ENCODE measurements at places on chromosomes 11 and 22.

DNA sequence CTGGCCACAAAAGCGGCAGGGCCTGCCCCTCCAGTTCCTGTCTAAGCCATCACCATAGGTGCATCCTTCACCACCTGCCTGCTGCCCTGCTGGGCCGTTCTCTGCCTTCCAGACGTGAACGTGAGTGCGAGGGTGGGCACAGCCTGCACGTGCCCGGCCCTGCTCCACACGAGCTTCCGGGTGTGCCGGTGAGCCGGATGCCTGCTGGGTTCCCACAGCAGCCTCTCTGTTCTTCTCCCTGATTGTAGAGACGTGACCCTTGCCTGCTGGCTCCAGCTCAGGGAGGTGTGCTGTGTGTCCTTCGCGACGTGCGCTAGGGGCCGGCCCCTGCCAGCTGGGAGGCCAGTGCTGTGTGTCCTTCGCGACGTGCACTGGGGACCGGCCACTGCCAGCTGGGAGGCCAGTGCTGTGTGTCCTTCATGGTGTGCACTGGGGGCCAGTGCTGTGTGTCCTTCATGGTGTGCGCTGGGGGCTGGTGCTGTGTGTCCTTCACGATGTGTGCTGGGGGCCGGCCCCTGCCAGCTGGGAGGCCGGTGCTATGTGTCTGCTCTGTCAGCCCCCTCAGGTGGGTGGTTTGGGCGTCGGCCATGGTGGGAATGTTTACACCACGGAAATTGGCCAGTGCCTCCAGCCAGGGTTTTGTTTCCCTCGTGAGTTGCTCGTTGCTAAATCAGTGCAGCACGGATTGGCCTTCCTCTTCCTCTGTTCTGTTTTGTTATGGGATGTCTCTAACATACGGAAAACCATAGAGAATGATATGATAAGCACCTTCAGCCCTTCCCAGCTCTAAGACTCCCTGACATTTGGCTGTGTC lies 35.4 kb upstream of the BRSK2 start:
- no peak for DNase-seq

GRCh38 chr11:45343444-45343843 lies 57.3 kb upstream of the SYT13 start:
- DNase-seq = no peak

DNA sequence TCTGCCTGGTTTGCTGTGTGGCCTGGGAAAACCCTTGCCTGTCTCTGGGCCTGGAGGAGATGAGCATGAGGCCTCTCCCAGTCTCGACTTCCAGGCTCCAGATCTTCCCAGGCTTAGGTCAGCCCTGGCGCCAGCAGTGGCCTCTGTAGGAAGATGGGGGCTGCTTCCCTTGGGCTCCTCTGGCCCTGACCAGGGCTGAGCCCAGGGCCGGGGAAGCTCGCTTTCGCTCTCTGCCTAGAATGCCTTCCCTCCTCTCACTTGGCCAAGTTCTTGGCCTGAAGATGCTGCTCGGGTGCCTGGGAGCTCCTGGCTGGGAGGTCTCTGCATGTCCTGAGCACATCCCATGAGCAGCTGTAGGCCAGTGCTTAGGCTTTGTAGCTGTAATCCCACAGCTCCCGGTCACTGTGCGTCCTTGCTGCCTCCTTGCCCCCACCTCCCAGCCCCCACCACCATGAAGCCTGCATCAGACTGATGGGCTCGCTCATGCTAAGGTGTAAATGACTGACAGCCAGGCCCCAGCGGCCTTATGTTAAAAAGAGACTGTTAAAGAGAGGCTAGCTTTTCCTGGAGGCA lies 25.5 kb downstream of the SHISAL1 start:
- DNase-seq = no peak

- DNase-seq = peak; percentile 87
Observed at GRCh38 chr22:45612451-45612901, 59.2 kb upstream of the ATXN10 start.

DNA sequence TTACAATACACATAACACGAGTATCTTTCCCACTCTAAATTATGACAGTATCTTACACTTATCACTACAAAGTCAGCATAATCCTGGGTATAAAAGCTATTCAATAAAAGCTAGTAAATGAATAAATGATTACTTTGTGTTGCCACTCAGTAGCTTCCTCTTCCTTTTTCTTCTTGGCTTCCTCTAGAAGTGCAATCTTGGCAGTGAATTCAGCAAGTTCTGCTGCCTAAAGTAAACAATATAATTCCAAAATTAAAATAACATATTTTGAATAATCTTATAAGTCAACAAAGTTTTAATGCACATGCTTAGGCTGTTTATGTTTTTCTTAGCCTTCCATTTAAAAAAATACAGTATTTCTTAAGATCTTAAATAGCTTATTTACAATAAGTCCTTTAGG lies 60.4 kb downstream of the RDX start:
- no peak for DNase-seq

- no peak for DNase-seq
Observed at GRCh38 chr11:59264736-59265135, 52.0 kb upstream of the MPEG1 start.

GRCh38 chr11:26227883-26228502 lies 103.9 kb upstream of the ANO3 start:
- DNase-seq = peak; percentile 51

DNA sequence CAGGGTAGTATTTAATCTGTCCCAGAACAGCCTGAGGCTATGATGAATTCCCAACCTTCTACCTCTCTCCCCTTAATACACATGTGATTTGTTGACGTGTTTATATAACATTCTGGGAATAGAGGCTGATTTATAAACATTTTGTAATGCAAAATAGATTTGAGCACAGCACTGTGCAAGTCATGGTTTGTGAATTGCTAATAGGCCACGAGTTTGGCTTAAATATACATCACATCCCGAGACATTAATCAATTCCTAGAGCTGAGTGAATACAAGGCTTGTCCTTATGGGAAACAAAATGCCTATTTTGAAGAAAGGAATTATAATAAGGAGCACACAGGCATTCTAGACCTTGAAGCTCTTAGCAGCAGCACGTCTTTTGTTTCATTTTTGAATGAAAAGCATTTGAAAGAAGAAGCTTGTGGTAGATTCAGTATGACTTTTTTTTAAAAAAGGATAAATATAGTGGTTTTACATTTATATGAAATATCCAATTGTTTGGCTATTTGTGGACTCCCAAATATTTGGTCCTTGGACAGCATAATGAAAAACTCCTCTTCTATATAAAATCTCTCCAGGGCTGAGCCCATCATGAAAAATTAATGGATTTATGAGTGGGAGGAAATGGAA lies 116.4 kb downstream of the SLC17A6 start:
- DNase-seq = peak; percentile 9

- DNase-seq = peak; percentile 49
Observed at GRCh38 chr11:134360050-134360835, 28.5 kb downstream of the GLB1L2 start.

GRCh38 chr11:27703481-27703880 lies 3.2 kb upstream of the BDNF start:
- peak; percentile 66 for DNase-seq

GRCh38 chr11:62445314-62445740 lies 26.5 kb downstream of the SCGB1A1 start:
- DNase-seq = peak; percentile 80

DNA sequence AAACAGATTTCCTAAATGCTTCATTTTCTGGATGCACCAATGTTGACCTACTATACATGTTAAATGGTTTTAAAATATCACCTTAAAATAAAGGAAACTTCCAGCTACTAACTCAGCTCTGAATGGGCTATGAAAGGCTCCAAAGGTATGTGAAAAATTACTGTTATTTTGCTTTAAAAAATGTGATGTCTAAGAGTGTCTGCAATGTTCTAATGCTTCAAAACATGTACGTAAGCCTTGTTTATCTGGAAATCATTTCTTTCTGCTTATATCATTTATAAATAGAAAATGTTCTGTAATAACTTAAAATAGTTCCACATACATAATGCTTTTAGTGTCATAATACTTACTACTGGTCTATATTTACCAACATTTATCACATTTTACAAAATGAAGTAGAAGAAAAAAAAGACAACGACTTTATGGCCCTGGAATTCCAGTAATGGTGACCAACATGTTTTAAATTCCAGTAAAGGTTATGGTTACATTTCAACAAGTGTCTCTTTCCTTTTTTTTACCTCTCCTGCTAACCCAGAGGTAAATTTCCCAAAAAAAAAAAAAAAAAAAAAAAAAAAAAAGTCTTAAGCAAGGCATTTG lies 2.5 kb downstream of the BDNF start:
- DNase-seq = peak; percentile 66

DNA sequence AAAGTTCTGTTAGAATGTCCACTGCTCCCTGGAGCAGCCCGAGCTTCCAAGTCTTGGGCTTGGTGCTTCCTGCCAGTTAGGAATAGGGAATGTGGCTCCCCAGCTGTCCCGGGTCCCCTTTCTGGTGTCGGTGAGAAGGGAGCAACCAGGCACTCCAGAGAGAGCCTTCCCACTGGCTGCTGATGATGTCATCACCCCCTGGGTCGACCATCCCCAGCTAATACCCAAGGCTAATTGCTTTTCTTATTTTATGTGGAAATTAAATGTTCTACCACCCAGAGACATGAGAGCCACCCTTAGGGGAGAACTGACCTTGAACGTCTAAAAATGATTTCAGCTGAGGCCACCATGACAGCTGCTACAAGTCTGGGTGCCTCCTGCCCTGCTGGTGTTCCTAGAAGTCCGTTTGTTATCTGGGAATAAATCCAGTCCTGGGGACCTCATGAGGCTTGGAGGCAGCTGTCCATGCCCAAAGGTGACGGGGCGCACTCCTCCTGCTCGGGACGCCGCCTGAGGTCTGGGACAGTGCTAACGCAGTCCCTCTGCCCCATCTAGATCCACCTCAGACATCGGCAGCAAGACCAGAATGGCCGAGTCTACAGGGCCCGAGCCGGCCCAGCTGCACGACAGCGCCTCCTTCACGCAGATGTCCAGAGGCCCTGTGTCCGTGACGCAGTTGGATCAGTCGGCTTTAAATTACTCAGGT lies 42.3 kb downstream of the C11orf91 start:
- DNase-seq = no peak

GRCh38 chr11:66339686-66340483 lies 3.7 kb upstream of the RIN1 start:
- no peak for DNase-seq

DNA sequence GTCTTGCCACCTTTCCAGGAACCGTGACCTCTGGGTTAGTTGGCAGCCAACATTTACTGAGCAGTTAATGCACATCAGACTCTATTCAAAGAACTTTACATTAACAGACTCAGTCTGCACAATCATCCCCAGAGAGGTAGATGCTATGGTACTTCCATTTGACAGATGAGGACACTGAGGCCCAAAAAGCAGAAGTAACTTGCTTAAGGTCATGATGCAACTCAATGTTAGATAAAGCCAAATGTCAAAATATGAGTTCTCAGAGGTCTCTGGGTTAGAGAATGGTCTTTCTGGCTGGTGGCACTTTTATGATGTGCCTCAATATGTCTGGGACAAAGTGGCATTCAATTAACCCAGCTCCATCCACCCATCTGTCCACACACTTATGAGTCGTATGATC lies 450.0 kb downstream of the MIAT start:
- no peak for DNase-seq

- no peak for DNase-seq
Observed at GRCh38 chr22:48871176-48871840, 956.4 kb downstream of the BRD1 start.

GRCh38 chr22:27557286-27558008 lies 244.1 kb downstream of the MN1 start:
- DNase-seq = no peak

DNA sequence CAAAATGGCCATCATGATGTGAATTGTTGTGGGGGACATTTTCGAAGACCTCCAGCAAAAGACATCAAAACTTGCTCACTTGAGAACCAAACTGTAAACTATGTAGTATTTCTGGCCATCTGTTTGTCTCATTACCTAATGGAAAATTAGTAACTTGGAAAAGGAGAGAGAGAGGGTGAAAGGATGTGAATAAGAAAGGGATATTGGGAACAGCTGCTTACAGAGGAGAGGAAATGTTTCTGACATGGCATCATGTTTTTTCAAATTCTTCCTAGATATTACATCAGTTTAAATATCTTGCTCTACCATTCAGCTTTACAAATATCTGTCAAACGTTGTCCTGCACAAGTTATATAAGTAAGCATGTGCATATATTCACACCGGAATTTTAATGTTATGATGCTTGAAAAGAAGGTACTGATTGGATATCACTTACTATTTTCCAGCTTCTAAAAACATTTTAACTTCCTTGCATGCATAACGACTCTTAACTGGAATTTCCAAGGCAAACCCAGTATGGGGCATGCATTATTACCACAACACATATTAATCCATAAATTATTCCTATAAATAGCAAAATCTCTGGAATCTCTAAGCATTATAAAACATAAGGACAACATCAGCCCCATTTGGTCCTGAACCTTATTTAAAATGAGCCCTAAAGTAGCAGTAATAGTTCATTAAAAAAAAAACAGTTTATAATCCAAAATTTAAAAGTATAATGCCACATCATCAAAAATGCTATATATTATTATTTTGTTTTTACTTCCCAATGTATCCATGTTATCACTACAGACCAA lies 20.0 kb downstream of the GUCY1A2 start:
- peak; percentile 74 for DNase-seq

- DNase-seq = no peak
Observed at GRCh38 chr11:95704865-95705264, 84.7 kb downstream of the FAM76B start.

GRCh38 chr11:3225826-3226750 lies 6.1 kb downstream of the MRGPRE start:
- DNase-seq = no peak

DNA sequence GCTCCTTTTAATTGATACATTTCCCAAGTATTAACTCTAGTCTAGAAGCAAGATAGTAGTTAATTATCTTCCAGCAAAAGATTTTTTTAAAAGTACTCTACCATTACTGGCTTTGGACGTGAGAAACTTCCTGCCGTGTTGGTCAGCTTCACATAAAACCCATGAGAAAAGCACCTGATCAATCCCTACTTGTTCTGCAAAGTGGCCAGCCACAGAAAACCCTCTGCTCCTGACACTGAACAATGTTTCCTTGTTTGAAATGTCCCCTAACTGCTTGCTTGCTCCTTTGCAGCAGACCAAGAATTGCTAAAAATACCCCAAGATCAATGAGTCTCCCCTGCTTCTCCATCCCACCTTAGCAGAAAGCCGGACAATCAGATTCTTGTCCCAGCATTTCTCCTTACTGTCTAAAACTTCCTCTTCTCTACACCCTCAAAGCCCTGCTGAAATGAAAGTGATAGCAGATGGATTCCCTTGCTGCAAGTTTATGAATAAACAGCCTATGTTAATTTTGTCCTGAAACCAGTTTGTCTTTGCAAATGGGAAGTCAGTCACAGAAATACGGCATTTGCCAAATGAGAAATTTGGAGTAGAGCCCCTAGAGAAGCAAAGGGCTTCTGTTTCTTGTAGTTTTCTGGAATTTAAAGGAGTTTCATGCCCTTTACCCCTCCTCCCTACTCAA lies 207.1 kb upstream of the ARHGAP20 start:
- no peak for DNase-seq

DNA sequence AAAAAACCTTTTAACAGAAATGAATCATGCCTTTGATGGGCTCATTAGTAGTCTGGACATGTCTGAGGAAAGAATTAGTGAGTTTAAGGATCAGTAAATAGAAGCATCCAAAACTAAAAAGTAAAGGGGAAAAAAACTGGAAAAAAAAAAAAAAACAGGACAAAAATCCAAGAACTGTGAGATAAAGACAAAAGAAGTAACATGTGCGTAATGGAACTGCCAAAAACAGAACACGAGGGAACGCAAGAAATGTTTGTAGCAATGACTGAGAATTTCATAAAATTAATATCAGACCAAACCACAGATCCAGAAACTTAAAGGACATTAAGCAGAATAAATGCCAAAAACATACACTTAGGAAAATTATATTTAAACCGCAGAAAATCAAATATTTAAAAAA lies 77.4 kb downstream of the MS4A13 start:
- DNase-seq = no peak

GRCh38 chr22:32222991-32223390 lies 18.1 kb upstream of the RFPL2 start:
- no peak for DNase-seq

- peak; percentile 16 for DNase-seq
Observed at GRCh38 chr11:12725055-12725862, 51.0 kb downstream of the TEAD1 start.

Data from fibroblast of lung (primary cell).